ENCODE measurements at places on chromosomes 4 and X. TPM values are rescaled to one million over a fixed set of nuclear protein-coding genes. Genes with fewer than 3 reads are reported as not detected.
A peak's percentile ranks its signal among the peaks of the same experiment; 100 is the strongest.

DNA sequence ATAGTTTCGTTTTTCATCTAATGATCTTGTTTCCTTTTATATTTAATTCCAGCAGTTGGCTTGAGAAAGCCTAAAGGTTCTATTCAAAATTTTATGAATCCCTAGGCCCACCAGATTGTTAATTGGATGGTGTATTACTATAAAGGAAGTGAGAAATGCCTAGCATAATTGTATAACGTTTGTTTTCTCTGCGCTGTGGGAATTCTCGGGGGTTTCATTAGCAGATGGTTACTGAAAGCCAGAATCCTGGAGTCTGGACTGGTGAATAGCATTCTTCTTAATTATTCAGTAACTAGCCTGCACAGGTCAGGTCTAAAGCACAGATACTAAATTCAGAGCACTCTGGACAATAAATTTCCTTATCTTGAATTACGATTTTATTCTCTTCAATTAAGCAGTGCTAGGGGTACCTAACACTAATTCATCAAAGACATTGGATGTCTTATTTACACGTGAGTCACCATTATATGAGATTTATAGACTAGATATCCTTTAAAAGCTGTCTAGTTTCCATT is 459.4 kb downstream of the DTHD1 start:
- DNase-seq: no peak

- no peak for DNase-seq
Measured at GRCh38 chr4:112889619-112890527, 159.6 kb upstream of the ANK2 start.

- no peak for DNase-seq
Measured at GRCh38 chr4:160563552-160564282, 1460.8 kb downstream of the RAPGEF2 start.

- no peak for DNase-seq
Measured at GRCh38 chr4:154425514-154425913, 66.1 kb downstream of the DCHS2 start.

- DNase-seq: no peak
Measured at GRCh38 chr4:36446275-36446674, 164.9 kb downstream of the DTHD1 start.

- DNase-seq: no peak
Measured at GRCh38 chrX:21963269-21963668, 22.8 kb downstream of the SMS start.

DNA sequence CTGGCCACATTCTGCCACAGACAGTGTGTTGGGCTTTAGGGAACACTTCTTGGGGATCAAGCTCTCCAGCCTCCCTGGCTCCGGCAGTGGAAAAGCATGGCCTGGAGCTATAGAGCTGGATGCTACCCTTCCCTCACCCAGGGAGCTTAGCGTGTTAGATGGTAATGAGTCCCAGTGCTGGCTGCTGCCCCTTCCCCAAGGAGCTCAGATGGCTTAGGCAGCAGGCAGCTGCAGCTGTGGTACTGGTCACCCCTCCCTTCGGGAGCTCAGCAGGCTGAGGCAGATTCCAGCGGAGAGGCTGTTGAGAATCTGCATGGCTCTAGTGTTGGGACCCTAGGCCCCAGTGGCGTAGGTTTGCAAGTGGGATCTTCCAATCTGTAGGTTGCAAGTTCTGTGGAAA is 19.5 kb downstream of the TMEM144 start:
- DNase-seq: no peak

DNA sequence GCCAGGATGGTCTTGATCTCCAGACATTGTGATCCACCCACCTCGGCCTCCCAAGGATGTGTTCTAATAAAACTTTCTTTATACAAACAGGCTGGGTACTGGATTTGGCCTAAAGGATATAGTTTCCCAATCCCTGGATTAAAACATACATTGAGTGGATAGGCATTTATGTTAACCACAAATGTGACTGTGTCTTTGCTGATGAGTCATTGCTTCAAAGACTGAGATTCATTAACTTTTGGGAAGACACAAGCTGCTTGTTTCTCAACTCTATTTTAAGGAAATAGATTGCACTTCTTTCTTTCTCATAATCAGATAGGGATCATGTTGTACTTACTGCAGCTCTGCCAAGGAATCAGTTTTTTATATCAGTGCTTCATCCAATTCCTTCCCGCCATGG is 131.3 kb upstream of the AGA start:
- DNase-seq: no peak

- DNase-seq: no peak
Measured at GRCh38 chr4:41455206-41455605, 82.8 kb upstream of the LIMCH1 start.

- DNase-seq: no peak
Measured at GRCh38 chrX:15938072-15938471, 83.5 kb upstream of the AP1S2 start.

DNA sequence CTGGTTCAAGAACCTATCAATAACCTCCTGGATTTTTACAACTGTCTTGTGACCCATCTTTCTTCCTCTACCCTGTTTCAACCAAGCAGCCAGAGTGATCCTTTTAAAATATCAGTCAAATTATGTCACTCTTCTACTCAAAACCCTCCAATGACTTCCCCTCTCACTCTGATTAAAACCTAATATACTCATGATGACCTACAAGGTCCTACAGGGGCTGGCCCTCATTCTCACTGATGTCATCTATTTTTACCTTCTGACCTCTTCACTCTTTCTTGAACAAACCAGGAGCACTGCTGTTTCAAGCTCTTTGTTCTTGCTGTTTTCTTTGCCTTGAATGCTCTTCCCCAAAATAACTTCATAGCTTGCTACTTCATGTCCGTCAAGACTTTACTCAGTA is 48.5 kb downstream of the ARHGEF38 start:
- no peak for DNase-seq

- no peak for DNase-seq
Measured at GRCh38 chr4:99028187-99028586, 32.7 kb downstream of the METAP1 start.

DNA sequence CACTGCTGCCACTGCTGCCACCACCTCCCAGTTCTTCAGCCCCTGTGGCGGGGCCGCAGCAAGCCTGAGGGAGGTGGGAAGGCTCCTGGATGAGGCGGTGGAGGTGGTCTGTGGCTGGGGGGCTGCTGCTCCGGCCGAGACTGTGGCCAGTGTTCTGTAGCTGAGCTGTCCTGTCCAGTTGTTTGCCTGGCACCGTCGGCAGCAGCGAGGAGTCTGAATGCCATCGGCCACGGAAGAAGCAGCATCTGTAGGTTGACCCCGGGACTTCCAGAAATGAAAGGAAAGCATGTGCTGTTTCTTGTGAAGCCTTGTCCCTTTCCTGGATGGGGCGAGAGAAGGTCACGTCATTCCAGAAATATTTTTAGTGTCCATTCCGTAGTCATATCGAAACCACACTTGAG is 3.3 kb downstream of the C4orf54 start:
- DNase-seq: no peak

DNA sequence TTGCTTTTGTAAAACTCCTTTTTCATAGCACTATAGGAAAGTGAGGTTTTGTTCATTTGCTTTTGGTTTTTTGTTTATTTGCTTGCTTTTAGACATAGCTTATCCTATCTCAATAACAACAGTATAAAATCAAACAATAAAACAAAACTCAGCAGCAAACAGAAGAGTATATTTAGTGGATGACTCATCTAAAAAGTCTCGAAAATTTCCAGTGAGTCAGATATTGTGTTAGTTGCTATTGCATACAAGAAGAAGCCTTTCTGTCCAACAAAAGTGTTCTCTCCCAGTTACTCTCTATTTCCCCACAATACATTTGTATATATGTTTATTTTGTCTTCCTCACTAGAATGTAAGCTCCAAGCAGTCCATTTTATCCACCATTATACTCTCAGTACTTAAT is 36.0 kb upstream of the NPNT start:
- DNase-seq: no peak

- DNase-seq: no peak
Measured at GRCh38 chr4:20859097-20859781, 159.0 kb downstream of the PACRGL start.

- DNase-seq: peak; percentile 51
Measured at GRCh38 chr4:15469402-15470127, at the start of gene CC2D2A. Gene CC2D2A, plus strand, starts transcription at chr4:15469882. Its CDS starts 6,051 bp downstream, at chr4:15475933.

DNA sequence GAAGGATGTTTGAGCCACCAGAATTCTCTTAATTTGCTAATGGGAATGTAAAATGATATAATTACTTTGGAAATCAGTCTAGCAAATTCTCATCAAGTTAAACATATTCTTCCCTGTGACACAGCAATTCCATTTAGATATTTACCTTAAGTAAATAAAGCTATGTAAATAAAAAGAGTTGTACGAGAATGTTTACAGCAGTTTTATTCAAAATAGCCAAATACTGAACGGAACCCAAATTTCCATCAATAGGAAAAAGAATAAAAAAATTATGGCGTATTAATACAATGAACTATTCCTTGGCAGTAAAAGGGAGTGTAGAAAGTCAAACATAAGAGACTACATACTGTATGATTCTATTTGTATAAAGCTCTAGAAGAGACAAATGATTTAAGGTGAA is 45.8 kb downstream of the CENPE start:
- DNase-seq: no peak

DNA sequence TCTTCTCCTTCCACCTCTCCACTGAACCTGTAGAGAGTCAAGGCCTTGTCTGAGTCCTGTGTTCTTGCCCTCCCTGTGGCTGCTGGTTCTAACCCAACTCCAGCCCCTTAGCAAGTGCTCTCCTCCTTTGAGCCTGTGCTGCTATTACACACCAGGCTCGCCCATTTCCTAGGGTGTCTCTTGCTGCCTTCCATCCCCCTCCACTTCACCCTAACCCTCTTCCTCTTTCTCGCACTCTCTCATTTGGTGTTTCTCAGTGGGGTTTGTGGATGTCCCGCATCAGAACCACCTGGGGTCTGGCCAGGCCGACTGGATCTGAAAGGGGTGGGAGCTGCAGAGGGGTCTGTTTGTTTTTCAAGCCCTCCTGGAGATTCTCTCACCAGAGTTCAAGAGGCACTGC is 156.7 kb downstream of the SPRY1 start:
- DNase-seq: no peak

DNA sequence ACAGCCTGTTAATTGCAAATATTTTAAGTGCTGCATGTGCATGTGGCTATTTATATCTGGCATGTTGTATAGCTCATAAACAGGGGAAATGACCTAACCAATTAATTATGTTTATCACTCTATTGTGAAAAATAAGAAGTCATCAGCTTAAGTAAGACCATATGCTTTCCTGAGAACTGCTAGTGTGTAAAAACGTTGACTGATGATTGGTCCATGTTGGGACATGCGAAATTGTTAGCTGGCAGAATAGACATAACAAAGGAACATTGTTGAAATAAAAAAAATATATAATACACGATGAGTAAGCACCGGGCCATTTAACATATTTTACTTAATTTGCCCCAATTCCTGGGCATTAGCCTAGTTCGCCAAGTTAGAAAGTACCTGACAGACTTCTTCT is 207.5 kb downstream of the ANK2 start:
- DNase-seq: no peak

DNA sequence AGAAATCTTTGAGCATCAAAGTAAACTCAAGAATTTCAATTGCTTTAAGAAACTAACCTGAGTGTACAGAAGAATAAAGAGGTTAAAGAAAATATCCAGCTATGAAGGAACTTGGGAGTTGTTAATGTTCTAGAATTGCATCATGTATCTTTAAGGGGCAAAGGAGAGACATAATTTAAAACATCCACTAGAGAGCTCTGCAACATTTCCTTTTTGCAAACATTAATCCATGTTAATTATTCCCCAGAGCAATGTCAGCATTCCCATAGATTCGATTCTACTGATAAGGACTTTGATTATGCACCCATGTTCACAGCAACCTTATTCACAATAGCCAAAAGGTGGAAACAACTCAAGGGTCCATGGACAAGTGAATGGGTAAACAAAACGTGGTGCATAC is 80.2 kb upstream of the SORBS2 start:
- no peak for DNase-seq

GRCh38 chrX:1420371-1420770 is 28.5 kb upstream of the SLC25A6 start:
- no peak for DNase-seq

Gene NEIL3
- total RNA-seq: 6.2 TPM

Gene ARR3
- total RNA-seq: not detected

Gene PPP1R2C
- total RNA-seq: not detected

Gene ITM2A
- 55.5 TPM for total RNA-seq

Gene CSAG3
- total RNA-seq: not detected

Gene PPP4R3C
- not detected for total RNA-seq

Gene SOX3
- total RNA-seq: 1.5 TPM

Gene GAB1
- 65.7 TPM for total RNA-seq

Gene CSN1S1
- not detected for total RNA-seq

Gene ADGRL3
- total RNA-seq: 257 TPM

Gene FAM184B
- 2.3 TPM for total RNA-seq

Gene HSFX1
- 3.0 TPM for total RNA-seq
